ENCODE measurements at places on chromosomes 3 and 15.

DNA sequence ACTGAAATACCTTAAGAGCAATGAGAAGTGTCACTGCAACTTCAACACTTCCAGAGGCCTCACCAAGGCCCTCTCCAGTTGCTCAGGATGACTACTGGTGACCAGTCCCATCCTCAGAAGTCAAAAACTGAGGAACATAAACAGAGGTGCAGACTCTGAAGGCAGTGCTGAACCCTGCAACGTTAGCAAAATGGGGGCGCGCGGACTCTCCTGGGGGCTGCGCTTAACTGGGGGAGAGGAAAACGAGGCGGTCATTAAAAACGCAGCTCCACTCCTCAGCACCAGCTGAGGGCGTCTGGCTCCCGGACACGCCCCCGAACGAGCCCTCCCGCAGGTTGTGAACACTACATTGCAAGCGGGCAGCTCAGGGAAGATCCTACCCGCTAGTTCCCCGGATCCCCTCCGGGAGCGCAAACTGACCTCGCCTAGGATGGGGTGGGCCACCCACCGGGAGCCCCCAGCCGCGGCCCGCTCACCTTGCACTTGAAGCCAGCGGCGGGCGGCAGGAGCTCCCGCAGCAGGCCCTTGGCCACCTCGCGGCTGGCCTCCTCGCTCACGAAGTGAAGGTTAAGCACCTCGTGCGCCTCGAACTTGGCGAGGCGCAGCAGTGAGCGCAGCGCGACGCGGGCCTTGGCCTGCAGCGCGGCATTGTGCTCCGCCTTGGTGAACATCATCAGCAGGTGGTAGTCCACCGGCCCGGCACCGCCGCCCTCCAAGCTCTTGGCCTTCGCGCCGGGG, 711 bp downstream of the XXYLT1 start:
- no peak for DNase-seq

DNA sequence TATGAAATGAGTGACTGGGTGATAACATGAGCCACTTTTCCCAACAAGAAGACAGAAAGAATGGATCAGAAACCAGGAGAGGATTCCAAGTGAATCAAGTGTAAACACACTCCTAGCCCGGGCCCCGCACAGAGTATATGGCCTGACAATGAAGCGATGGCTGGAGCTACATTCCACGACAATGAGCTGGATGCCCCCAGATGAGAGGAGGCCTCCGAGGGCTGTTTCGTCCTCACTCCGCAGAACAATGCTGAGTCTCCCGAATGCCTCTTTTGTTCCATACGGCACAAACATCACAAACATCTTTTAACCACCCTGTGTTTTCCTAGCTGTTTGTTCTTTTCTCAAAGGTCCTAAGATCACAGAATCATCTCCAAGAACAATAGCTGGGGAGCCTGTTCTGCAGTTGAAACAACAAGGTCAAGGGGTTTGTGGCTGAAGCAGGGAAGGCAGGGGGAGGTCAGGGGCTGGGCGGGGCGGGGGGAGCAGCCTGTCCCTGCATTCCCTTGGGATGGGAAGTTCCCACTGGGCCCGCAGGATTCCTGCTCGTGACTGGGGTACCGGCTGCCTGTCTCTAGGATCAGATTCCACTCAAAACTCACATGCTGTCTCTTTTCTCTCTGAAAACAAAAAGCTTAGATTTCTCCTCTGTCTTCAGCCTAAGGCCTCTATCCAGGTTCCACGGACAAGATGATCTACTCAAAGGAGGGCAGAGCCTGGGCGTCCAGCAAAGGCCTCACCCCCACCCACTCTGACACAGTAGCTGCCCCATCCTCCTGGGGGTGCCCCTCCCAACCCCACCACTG, 151.3 kb downstream of the XXYLT1 start:
- DNase-seq: no peak

- DNase-seq: no peak
Observed at GRCh38 chr3:104461431-104461830, 905.3 kb upstream of the ALCAM start.

- DNase-seq: no peak
Observed at GRCh38 chr15:76150513-76150912, 90.7 kb downstream of the TMEM266 start.

DNA sequence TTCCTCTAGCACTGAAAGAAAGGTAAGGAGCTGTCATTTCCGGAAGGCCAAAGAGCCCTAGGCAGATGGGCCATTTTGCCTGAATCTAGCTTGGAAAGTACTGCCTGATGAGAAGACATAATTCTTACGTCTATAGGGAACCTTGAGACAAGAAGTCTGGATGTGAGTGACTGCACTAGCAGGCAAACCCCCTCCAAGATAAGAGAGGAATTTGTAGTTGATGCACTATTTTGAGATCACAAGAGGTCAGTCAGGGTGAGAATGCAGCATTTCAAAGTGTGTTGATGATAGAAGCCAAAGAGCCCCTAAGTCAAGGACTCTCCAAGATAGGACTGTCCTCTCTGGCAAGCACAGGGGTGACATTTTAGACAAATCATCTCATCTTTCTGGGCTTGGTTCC, 99.2 kb downstream of the HES1 start:
- no peak for DNase-seq

- no peak for DNase-seq
Observed at GRCh38 chr15:86089422-86089821, 9.8 kb downstream of the AGBL1 start.

GRCh38 chr15:66912001-66912400, 153.4 kb upstream of the SMAD3 start:
- peak; percentile 27 for DNase-seq

- peak; percentile 45 for DNase-seq
Observed at GRCh38 chr15:94234300-94234699, 2.9 kb downstream of the MCTP2 start.

DNA sequence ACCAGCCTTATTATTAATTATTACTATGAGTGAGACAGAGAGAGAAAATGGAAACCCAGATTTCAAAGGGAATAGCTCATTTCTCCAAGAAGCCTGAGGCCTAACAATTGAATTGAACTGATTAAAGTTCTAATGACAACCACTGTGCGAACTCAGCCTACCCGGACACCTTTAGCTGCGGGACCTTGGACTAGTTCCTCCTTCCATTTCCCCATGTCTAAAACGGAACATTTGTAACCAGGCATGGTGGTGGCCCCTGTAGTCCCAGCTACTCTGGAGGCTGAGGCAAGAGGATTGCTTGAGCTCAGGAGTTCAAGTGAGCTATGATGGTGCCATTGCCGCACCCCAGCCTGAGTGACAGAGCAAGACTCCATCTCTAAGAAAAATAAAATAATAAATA, 16.4 kb upstream of the RTP2 start:
- no peak for DNase-seq

GRCh38 chr3:11154036-11154952, at the start of gene HRH1:
TSS of gene HRH1 (plus strand) at chr3:11154493. CDS start at chr3:11259038, 104,545 bp downstream.
- no peak for DNase-seq

GRCh38 chr15:35991386-35991785, 445.4 kb upstream of the DPH6 start:
- DNase-seq: no peak

GRCh38 chr3:151085889-151086483, 522 bp downstream of the MED12L start:
- DNase-seq: no peak

DNA sequence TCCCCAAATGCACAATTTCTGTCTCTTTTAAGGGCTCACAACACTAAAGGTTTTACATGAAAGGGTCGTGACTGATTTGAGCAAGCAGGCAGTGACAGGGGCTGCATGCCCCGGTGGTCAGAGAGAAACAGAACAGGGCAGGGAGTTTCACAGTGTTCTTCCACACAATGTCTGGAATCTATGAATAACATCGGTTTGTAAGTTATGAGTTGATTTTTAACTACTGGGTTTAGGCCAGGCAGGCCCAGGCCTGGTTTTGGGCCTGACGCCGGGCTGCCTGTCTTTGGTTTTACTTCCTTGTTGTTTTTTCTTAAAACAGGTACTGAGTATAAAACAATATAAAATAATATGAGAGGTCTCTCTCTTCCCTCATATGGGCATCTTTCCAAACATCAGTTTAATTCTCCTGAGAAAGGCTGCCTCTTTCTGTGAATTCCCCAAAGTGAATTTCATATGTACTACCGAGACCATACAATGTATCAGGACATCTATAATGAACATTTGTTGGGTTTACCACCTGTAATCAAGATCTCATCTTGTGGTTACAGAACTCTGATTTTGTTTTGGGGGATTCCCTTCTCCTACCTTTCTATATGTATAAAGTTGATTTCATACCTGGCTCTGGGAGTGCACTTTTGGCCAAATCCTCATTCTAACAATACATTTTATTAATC, 74.4 kb downstream of the CD200 start:
- no peak for DNase-seq

DNA sequence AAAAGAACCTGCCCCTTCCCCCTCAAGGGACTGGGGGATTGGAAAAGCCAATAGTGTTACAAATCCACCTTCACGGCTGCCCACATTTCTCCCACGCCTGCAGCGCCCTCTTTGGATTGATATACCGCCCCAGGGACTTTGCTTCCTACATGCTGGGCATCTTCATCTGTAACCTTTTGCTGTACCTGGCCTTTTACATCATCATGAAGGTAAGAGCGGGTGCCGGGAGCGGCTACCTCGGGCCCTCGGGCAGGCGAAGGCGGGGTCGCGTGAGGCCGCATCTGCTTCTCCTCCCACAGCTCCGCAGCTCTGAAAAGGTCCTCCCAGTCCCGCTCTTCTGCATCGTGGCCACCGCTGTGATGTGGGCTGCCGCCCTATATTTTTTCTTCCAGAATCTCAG, 73.1 kb downstream of the USF3 start:
- DNase-seq: no peak

GRCh38 chr3:59016930-59017616, 32.8 kb downstream of the CFAP20DC start:
- DNase-seq: no peak

DNA sequence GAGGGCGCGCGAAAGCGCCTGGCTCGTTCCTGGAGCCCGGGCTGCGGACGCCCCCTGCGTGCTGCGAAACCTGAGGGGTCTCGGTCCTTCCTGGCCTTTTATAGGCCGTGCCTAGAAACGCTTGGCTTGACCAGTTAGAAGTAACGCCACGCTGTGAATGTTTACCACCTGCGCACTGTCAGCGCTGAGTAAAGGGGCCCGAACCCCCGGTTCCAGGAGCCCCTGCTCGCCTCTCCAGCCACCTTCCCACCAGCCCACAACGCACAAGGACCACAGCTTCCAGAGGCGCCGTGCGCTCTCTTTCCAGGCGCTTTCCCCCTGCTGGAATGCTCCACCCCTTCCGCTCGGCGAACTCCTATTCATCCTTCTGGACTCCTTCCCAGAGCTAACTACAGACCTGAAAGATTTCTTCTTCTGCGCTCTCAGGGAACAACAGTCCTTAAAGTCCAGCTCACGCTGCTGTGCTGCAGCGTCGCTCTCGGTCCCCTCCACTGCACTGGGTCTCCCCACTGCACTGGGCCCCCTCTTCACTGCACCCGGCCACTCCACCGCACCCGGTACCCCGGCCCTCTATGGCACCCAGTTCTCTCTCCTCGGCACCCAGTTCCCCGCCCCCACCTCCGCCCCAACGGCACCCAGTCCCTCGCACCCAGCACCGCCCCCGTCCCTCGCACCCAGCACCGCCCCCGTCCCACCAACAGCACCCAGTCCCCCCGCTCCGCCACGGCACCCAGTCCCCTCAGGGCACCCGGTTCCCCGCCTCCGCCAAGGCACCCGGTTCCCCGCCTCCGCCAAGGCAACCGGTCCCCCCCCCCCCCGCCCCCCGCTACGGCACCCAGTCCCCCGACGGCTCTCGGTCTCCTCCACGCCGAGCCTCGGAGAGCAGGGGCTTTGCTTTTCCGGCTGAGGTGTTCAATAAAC, 69.8 kb downstream of the SQOR start:
- DNase-seq: no peak

GRCh38 chr3:54962200-54962599, 34.3 kb upstream of the LRTM1 start:
- DNase-seq: no peak

GRCh38 chr15:60379525-60380274, 18.1 kb downstream of the ANXA2 start:
- no peak for DNase-seq

DNA sequence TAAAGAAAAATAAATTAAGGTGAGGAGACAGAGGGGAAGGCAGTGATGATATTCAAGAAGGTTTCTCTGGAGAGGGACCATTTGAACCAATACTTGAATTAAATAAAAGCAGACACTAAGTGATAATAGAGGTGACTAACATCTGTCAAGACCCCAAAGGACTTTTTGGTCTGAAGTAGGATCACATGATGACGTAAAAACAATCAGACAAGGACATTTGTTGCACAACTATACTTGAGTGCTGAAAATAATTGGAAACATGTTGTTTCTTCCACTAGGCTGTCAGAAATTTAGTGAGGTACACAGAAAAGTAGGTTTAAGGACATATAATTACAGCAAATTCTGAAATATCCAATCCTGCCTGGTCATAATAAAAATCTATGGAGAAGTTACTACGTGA, 179.5 kb downstream of the WNT5A start:
- DNase-seq: no peak

DNA sequence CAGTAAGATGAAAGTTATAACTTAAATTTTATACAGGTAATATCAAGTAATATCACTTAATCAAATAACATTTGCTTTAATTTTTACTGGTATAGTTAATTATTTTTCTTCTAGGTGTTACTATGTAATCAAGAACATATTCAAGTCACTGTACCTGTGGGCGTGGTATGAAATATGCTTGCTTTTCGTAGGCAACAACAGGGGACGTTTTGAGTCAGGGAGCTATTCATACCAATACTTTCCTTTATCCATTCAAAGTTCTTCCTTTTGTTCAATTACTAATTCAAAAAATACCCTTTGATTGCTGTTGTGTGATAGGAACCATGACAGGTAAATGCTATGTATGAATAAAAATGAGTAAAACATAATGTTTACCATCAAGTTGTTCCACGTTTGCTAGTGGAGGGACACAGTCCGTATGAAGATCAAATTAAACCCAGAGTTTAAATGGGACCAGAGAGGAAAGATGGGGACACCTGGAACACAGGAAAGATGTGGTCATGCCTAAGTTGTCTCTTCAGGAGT, 654.0 kb upstream of the KCNMB2 start:
- no peak for DNase-seq

GRCh38 chr3:55690726-55691125, 203.6 kb upstream of the WNT5A start:
- no peak for DNase-seq

- no peak for DNase-seq
Observed at GRCh38 chr15:48644467-48644826, 1.1 kb downstream of the FBN1 start.

DNA sequence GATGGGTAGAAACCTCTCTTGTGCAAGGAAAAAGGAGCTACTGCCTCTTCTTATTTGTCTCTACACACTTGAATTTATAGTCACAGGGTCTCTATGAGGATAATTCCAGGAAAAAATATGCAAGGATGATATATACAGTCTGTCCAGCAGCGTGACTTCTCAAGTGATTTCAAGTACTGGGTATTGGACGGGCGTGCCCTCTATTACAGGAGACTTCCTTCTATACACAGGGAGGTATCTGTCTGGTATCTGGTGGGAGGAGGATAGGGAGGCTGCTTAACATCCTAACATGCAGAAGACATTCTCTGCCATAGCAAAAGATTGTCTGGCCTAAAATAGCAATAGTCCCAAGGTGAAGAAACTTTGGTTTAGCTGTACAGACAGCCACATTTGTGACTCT, 146.1 kb downstream of the TPRG1 start:
- no peak for DNase-seq

Measured in CD4-positive, alpha-beta T cell treated with Interferon gamma for 1 hour (primary cell).